Left lung (tissue), 14 donors: ENCODE measurements at places on chromosomes 1 and 21. TPM values are rescaled to one million over a fixed set of nuclear protein-coding genes. Genes with fewer than 3 reads are reported as not detected.

DNA sequence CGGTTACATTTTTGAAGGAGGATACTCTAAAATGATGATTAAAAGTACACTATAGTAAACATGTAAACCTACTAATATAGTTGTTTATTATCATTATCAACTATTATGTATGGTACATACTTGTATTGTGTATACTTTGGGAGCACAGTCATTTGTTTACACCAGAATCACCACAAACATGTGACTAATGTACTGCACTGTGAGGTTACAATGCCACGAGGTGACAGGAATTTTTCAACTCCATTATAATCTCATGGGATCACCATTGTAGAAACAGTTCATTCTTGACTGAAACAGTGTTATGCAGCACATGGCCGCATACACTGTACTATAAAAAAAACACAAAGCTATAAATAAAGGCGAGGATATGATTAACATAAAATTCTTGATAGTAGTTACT is 44.3 kb downstream of the GPATCH2 start:
- no peak for DNase-seq

GRCh38 chr1:50348449-50349241 is 74.6 kb downstream of the DMRTA2 start:
- peak; percentile 69 for DNase-seq

DNA sequence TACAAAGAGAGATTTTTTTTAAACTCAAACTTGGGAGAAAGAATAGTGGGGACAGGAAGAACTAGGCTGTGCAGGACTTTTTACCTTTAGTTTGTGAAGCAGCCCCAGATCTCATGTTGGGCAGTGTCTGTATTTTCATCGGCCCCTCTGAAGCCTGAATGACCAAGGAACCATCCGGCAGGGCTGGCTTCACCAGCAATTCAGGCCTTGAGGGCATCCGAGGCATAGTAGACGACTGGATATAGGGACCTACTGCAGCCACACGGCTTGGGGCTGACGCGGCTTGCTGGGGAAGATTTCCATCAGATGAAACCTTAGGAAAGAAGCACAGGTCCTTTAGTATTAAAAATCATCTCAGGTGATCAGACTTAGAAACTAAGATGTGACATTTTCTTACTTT is 43.7 kb downstream of the TP53BP2 start:
- DNase-seq, result no peak

- no peak for DNase-seq
Observed at GRCh38 chr1:166859597-166859996, 16.5 kb downstream of the TADA1 start.

DNA sequence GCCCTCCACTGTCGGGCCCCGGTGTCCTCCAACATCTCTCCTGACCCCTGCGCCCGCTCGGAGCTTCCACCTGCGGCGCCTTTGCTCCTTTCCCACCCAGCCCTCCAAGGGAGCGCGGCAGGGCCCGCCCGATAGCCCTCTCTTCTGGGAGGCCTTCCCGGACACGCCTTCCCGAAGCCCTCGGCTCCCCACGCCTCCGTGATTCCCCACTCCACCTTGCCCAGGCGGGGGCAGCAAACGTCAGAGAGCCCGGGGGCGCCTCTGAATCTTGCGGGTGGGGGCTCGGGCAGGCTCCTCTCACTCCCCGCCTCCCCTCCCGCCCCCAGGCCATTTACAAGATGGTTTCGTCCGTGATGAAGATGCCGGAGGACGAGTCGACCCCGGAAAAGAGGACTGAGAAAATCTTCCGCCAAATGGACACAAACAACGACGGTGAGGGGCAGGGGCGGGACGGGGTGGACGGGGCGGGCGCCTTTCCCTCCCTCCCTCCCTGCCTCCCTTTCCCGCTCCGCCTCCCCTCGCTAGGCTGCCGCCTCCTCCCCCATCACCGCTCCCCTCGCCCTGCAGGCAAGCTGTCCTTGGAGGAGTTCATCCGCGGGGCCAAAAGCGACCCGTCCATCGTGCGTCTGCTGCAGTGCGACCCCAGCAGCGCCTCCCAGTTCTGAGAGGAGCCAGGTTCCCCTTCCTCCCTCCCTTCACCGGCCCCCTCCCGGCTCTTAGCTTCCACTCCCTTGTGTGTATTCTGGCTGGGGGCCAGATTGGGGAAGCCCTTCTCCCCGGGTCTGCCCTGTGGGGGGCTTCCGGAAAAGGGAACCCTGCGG is 7.1 kb downstream of the HPCA start:
- DNase-seq, result no peak

GRCh38 chr21:45319461-45320211 is 31.9 kb upstream of the POFUT2 start:
- peak; percentile 44 for DNase-seq

- no peak for DNase-seq
Observed at GRCh38 chr21:36587388-36587787, 107.5 kb upstream of the CLDN14 start.

- peak; percentile 80 for DNase-seq
Observed at GRCh38 chr1:229068270-229068987, 202.5 kb upstream of the RAB4A start.

DNA sequence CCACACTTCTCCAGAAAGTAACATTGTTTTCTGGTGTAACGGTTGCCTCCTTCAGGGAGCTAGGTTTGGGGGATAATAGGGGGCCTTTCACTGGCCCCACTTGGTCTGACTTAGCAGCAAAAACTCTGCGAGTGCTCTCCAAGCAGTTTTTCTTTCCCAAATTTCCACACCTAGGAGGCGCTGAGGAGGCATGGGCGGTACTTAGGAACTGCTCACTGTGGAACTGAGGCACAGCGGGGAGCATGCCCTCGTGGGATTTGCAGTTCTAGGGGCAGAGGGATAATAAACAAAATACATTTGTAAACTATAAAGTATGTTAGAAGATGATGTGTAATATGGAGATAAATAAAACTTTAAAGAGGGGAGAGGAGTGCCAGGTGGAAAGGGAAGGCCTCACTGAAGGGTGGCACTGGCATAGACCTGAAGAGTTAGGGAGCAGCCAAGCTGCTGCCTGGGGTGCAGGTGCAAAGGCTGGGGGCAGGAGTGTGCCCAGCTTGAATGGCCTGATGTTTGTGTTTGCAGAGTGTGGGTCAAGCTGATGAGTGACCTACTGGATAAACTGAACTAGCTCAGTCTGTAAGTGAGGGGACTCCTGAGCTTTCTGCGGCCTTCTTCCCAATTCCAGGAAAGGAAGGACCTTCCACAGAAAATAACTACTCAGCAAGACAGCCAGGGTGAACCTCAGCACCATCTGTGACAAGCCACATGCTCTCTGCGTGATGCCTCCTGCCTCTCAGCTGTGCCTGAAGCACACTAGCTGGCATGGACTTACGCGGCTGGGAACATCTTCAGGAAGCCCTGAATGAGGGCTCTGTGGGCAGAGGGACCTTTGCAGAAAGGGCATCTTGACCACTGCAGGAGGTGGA is 1.9 kb downstream of the EPHX1 start:
- DNase-seq, result no peak

GRCh38 chr1:63408331-63408730 is 40.9 kb downstream of the ALG6 start:
- no peak for DNase-seq

The ERG gene
- 41.7 TPM for polyA plus RNA-seq

- no peak for DNase-seq
Observed at GRCh38 chr1:9344426-9345200, 51.9 kb downstream of the SPSB1 start.

- DNase-seq, result no peak
Observed at GRCh38 chr1:9652379-9653209, 1.1 kb downstream of the PIK3CD start.

The MCOLN2 gene
- polyA plus RNA-seq, result 5.6 TPM

DNA sequence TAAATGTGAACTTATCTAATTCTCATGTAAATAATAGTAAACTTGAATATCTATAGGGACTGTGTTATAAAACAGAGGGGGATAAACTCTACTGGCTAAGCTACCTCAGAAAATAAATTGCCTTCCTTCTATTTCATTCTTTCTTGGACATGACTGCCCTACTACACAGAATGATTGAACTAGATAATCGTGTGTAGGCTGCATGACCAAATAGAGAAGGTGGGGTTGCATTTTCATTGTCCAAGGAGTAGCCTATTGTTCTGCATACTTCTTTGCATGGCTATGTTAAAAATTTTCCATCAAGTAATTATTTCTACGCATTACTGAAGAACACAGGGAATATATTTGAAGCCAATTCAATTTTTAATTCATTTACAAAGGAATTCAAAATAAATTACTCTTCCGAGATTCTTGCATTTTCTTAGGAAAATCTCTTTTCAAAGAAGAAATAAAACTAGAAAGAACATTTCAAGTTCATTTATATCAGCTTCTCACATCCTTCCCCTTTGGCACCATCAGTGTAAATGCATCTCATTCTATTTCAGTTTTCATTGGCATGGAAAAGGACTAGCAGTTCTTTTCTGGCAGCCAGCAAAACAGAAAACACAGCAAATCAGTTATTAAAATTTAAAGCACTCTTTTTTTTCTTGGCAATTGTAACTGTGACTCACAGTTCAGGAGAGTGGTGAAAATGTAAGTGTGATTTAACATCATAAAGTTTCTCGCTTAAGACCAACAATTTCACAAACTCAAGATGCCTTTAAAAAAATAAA is 714.7 kb downstream of the NCAM2 start:
- DNase-seq, result no peak

- DNase-seq, result no peak
Observed at GRCh38 chr1:8078176-8078671, 52.1 kb upstream of the ERRFI1 start.

The E2F2 gene
- 5.8 TPM for polyA plus RNA-seq

The PLA2G2A gene
- polyA plus RNA-seq, result 0.84 TPM

GRCh38 chr1:59475737-59476136 is 178.8 kb downstream of the FGGY start:
- no peak for DNase-seq

- no peak for DNase-seq
Observed at GRCh38 chr1:197081117-197081753, 14.2 kb upstream of the F13B start.

GRCh38 chr1:180311011-180311730 is 81.1 kb downstream of the LHX4 start:
- no peak for DNase-seq

DNA sequence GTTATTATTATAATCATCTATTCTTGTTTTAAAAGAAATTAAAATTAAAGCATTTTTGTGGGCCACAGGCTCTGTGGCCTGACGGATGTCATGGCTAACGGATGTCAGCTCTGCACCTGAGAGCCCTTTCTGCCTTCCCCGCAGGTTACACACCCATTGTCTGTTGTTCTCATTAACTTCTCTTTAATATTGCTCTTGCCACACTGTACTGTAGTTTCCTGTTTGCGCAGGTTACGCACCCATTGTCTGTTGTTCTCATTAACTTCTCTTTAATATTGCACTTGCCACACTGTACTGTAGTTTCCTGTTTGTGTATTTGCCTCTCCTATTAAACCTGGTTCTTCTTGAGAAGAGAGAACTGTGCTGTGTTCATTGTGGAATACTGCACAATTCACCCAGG is 294.4 kb upstream of the PLXNA2 start:
- DNase-seq, result no peak

- no peak for DNase-seq
Observed at GRCh38 chr21:45899317-45900033, 82.1 kb upstream of the COL6A1 start.

GRCh38 chr1:90100566-90100965 is 105.7 kb downstream of the ZNF326 start:
- no peak for DNase-seq

- DNase-seq, result no peak
Observed at GRCh38 chr1:65866439-65866838, 73.7 kb downstream of the PDE4B start.

DNA sequence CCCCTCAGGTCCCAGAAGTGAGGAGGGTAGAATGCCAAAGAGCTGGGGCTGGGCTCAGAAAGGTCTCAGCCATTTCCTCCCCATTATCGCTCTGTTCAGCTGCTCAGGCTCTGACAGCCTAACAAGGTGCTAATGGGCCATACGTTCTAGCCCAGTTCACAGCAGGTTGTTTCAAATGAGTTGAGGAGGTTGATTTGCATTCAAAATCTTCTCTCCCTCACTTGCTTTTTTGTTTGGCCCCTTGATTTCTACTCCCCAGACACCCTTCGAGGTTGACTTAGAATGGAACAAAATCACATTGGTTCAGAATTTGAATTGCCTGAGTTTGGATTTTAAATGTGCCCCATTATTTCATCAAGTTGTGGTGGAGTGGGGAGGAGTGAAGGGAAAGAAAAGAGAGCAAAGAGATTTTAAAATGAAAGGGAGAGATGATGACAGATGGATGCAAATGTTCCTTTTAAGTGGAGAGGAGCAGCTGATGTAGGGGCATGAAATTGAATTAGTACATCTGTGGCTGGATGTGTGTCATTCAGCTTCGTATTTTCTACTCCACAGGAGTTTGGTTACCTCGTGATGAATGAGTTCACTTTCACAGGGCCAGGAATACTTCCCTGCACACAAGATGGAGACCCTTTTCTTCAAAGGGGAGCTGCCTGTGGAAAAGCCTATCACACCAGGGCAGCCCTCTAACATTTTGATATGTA is 425.8 kb upstream of the CAMK1G start:
- no peak for DNase-seq

The KISS1 gene
- not detected for polyA plus RNA-seq

- DNase-seq, result no peak
Observed at GRCh38 chr21:31397515-31397926, 53.5 kb upstream of the TIAM1 start.

The ZBTB7B gene
- 21.7 TPM for polyA plus RNA-seq

DNA sequence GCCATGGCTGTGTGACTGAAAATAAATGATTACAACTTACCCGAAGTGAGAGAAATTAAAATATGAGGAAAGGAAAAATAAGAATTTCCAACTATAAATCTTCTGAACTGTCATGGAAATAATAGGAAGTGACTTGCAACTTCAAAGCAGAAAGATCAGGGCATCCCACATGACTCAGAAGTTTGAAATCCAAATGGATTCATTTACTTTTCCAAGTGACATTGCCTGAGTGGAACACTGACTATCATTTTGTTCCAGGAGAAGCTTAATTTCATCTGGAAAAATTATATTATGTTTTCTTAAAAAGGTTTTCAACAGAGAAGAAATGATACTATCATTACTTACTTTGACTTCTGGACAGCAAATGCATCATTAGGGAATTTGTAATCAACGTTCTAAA is 110.8 kb downstream of the GREM2 start:
- no peak for DNase-seq

DNA sequence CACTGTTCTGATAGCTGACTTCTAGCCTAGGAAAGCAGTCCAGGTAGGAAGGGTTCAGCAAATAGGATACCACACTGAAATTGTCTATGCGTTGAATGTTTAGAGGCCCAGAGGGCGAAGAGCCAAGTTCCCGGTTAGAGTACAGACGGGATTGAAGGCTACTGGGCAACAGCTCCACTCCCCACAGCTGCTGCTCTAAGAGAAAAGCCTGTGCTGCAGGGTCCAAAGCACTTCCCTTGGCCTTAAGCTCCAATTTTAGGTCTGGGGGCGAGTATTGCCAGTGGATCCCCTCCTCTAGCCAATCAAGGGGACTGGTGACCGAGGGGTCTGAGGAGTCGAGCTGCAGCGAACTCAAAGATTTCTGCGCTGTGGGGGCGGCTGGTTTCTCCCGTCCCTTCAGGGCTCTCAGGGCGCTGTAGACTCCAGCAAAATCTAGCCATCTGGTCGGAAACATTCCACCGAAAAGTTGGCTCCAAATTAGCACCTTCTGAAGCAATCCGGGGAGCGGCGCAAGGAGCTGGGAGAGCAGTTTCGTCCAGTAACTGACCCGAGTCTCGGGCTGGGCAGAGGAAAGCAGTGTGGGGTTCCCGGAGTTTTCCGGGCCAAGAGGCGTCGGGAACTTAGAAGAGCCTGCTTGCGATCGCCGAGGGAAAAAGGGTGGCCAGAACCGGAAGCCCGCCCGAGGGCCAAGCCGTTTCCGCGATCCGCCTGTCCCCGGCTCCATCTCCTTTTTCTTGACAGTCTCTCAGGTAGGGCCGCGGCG is 748 bp downstream of the PPP1R15B start:
- no peak for DNase-seq

- peak; percentile 47 for DNase-seq
Observed at GRCh38 chr1:103106426-103107341, 1.6 kb downstream of the COL11A1 start.

The ZFP69B gene
- 6.6 TPM for polyA plus RNA-seq
